Mesenteric fat pad (tissue), 1 donor: ENCODE measurements at places on chromosomes 16 and 17. TPM values are rescaled to one million over a fixed set of nuclear protein-coding genes. Genes with fewer than 3 reads are reported as not detected.

Gene TMEM98
- 19.2 TPM for total RNA-seq

Gene NPIPB12
- total RNA-seq, result 60.0 TPM

Gene TNFRSF17
- total RNA-seq, result not detected

Gene TPSD1
- total RNA-seq, result not detected

Gene IL32
- total RNA-seq, result 36.0 TPM

Gene FOXN1
- total RNA-seq, result not detected

Gene SNTB2
- 49.2 TPM for total RNA-seq

Gene ESRP2
- 0.71 TPM for total RNA-seq

Gene WSCD1
- total RNA-seq, result 3.9 TPM

Gene NLRC3
- 1.2 TPM for total RNA-seq

Gene MAPT
- 23.5 TPM for total RNA-seq

Gene ATF7IP2
- 7.4 TPM for total RNA-seq

Gene LRRC75A
- total RNA-seq, result 3.1 TPM

- no peak for DNase-seq
These were observed 5.3 kb downstream of the FAM234A start for GRCh38 chr16:239948-240277.

DNA sequence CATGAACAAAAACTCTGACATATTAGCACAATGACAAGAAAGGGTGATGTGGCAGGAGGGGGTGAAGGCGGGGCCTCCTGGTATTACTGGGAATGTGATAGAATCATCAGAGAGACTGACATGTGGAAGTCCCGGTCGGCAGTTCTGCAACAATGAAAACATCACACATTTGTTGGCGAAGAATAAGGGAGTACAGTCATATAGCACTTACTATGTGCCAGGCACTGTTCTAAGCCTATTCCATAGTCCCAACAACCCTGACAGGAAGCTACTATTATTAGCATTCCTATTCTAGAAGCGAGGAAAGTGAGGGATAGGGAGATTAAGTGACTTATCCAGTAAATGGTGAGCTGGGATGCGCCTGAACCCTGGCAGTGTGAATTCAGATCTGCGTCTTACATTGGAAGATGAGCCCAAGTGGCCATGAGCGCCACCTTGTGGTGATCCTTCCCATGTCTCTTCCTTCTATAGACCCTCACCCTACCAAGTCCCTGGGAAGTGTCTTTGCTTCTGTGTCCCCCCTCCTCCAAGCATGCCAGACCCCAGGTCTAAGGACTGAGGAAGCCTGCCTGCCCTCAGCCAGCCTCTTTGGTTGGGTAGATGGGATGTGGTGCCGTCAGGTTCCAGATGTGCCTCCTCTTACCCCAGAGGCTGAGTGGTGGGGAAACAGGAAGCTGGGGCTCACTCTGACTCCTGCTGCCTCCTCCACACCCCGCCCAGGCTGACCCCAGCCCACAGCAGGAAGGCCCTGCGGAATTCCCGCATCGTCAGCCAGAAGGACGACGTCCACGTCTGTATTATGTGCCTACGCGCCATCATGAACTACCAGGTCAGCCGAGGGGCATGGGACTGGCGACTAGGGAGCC is 14.0 kb downstream of the FMNL1 start:
- no peak for DNase-seq

GRCh38 chr17:38861399-38861843 is 7.9 kb upstream of the RPL23 start:
- DNase-seq, result no peak

DNA sequence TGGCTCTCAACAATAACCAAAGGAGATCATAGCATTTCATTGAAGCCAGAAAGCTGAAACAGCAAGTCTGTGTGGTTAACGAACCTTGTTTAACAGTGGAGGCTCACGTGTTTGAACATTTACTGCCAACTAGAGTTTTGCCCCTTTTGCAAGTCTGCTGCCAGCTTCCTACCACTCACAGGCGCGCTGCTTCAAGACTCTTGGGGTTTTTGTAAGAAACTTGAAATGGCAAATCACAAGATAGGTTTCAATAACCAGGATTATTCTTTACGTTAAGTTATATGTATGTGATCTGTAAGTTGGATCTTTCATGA is 1.2 kb downstream of the SNTB2 start:
- no peak for DNase-seq

GRCh38 chr16:85731179-85731578 is 19.7 kb downstream of the C16orf74 start:
- no peak for DNase-seq

DNA sequence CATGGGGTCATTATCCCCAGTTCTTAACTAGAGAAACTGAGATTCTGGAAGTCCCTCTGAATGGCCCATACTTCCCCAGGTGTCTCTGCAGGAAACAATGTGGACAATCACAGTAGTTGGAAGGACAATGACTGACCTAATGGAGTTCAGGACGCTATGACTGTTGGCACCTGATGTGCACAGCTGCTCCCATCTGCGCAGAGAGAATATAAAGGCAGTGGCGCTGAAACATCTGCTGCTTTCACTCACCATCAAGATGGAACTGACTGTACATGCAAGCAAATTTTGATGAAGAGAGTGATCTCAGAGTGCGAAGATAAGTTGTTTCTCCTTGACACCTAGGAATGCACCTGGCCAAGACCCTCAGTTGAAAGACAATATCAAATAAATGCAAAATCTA is 395.7 kb upstream of the ASIC2 start:
- DNase-seq, result no peak

- DNase-seq, result no peak
These were observed 35.3 kb downstream of the FA2H start for GRCh38 chr16:74739275-74739674.

- DNase-seq, result no peak
These were observed at the start of gene TRIM47 for GRCh38 chr17:75878174-75878998. TSS of gene TRIM47 (minus strand) at chr17:75878581. CDS start at chr17:75878548, 33 bp downstream.

GRCh38 chr17:17726458-17727060 is 45.3 kb downstream of the RAI1 start:
- no peak for DNase-seq

DNA sequence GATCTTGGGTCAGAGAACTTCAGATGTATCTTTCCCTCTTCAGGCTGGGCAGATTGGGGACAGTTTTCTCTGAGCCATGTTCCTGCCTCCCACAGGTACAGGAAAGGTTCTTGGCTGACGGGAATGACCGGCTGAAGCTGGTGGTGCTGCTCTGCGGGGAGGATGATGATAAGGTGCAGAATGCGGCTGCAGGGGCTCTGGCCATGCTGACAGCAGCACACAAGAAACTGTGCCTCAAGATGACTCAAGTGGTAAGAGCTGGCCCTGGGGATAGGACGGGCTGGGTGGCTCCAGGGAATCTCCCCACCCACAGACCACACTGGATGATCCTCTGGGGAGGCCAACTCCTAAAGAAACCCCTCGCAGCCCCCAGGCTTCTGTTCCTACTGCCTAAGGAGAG is 10.9 kb downstream of the SLC35G3 start:
- DNase-seq, result no peak

GRCh38 chr17:3892095-3892998 is 506 bp downstream of the CAMKK1 start:
- peak; percentile 95 for DNase-seq

GRCh38 chr17:70205401-70205800 is 36.1 kb downstream of the KCNJ2 start:
- DNase-seq, result no peak

- DNase-seq, result no peak
These were observed 217.9 kb upstream of the PSMD7 start for GRCh38 chr16:74078511-74079231.

- no peak for DNase-seq
These were observed 216.5 kb downstream of the NTN1 start for GRCh38 chr17:9237661-9238301.

DNA sequence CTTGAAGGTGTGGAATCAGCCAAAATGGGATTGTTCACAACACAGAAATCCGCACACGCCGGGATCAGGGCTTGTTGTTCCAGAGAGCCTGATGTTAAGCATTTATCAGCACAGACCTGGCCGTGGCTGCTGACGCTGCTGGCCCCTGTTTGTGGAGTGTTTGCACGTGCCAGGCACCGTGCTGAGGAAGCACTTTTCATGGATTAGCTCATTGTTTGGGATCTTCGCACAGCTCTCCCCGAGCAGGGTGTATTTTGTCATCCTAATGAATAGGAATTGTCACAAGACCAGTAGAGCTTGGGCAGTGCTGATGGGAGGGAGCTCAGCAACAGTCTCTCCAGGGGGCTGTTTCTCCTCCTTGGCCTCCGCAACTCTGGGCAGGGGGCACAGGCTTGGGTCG is 160.4 kb upstream of the PLCG2 start:
- DNase-seq, result no peak

- no peak for DNase-seq
These were observed 5.0 kb downstream of the TAC4 start for GRCh38 chr17:49842846-49843245.

DNA sequence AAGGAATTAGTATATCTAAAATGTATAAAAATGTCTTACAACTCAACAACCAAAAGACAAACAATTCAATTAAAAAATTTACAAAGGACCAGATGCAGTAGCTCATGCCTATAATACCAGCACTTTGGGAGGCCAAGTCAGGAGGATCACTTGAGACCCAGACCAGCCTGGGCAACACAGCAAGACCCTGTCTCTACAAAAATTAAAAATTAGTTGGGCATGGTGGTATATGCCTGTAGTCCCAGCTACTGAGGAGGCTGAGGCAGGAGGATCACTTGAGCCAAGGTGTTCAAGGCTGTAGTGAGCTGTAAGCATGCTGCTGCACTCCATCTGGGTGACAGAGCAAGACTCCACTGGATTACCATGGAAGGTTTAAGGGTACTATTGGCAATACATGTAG is 33.8 kb downstream of the ZNRF1 start:
- DNase-seq, result no peak

DNA sequence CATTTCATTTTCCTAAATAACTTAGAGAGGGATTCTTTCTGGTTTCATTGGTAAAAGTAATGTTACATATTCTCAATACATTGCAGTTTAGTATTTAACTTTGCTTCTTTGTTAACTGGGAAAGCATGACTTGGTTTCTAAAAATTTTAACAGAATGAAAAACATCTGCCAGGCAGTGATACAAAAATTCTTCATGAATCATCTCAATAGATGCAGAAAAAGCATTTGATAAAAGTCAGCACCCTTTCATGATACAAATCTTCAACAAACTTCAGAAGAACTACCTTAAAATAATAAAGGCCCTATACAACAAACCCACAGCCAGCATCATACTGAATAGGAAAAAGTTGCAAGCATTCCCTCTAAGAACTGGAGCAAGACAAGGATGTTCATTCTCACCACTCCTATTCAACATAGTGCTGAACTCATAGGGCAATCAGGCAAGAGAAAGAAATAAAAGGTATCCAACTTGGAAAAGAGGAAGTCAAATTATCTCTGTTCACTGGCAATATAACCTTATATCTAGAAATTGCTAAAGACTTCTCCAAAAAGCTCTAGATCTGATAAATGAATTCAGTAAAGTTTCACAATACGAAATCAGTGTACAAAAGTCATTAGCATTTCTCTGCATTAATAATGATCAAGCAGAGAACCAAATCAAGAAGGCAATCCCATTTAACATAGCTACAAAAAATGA is 50.4 kb downstream of the SLFN5 start:
- no peak for DNase-seq

DNA sequence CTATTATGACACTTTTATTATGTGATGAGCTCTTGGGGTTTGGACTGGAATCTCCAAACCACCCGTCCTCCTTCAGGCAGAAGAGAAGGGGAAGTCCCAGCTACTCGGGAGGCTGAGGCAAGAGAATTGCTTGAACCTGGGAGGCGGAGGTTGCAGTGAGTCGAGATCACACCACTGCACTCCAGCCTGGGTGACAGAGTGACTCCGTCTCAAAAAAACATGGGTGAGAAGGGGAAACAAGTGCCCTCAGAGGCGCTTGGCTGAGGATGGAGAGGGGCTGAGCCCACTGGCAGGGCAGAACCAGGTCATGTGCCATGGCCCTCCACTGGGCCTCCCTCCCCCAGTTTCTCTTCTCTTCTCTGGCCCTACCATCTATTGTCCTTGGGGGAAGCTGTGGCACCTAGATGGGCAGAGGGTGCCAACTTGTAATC is 120.9 kb upstream of the SMURF2 start:
- DNase-seq, result peak; percentile 28

- DNase-seq, result no peak
These were observed 19.7 kb downstream of the ALOX12B start for GRCh38 chr17:8067806-8068205.

DNA sequence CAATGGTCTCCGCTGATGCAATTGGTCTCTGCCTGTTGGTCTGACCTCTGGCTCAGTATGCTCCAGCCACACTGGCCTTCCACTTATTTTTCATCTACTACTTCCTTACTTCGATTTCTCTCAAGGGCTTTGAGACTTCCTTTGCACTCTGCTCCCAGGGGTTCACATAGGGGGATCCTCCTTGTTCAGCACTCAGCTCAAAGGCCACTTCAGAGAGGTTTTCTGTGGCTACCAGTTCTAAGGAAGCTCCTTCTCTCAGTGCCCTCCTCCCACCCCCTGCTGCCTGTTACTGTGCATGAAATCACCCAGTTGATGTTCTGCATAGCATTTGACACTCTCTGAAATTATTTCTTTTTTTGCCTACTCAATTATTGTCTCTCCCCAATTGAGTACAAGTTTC is 476.4 kb downstream of the HS3ST3B1 start:
- DNase-seq, result no peak

- DNase-seq, result no peak
These were observed 71.4 kb downstream of the ABR start for GRCh38 chr17:1108478-1108764.

- no peak for DNase-seq
These were observed 37.4 kb downstream of the DHX38 start for GRCh38 chr16:72131036-72131435.

DNA sequence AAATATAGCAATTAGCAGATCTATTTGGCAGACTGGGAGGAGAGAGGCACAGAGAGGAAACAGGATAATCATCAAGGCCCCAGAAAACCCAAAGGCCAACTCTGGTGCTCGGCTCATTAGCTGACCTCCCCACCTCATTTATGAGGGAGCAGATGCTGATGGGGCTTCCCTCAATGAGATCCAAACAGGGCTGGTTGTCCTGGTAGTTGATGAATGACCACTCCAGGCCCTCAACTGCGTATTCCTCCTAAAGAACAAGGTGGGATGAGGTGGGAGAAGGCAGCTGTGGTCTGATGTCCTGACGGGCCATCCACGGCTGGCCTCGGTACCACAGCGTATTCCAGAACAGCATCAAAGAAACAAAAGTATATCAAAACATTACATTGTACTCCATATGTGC is 20.8 kb downstream of the ZNHIT3 start:
- DNase-seq, result peak; percentile 35

DNA sequence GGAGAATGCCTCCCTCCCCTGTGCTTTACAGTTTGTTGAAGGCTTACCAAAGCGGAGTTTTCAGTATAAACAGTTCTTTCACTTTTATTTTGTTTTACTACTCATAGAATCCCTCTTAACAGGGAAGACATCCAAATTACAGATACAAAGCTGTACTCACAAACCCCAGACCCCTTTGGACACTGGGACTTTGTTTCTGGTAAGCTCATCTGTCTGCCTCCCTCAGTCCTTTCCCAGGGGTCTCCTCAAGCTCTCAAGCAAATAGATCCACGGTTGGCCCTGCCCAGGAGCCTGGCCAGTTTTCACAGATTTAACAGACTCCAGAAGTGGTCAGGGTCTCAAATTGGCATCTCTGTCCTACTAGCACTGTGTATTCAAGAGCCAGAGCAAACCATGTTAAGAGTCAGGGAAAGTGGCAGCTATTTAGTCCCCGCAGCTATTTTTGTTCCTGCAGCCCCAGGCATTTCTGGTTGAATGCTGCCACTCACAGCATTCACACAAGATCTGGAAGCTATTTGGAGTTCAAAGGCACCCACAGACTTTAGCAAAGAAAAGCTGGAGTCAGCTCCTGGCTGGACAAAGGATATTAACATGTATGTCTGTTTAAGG is 54.2 kb downstream of the TMEM100 start:
- no peak for DNase-seq
